ENCODE measurements at places on chromosomes 7 and 10.

DNA sequence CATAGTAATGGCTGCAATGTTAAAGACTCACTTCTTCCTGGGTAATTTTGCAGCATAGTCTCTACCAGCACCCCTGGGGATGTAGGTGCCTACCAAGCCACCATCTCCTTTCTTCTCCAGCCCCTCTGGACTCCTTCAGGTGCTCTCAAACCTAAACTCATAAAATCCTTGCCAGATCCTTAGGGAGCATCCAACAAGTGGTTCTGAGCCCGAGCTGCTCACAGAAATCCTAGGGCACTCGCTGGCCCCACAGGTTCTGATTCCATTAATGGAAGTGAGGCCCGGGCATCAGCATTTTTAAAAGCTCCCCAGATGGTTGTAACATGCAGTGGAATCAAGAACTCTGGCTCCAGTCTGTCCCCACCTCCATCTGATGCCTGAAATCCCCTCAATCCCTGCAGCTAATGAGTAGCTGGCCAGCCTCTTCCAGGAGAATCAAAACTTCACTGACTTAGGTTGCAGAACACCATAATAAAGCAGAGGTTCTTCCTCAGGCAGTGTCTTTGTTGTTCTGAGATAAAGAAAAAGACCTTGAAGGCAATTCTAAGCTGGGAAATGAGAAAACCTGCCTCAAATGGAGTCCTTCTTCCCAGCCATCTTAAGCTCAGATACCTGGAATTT lies 336.8 kb downstream of the KCNMA1 start:
- no peak for DNase-seq

GRCh38 chr10:130934293-130935127 lies 377.0 kb downstream of the TCERG1L start:
- DNase-seq: no peak

- no peak for DNase-seq
These were observed 122.5 kb upstream of the MBL2 start for GRCh38 chr10:52895059-52895458.

- DNase-seq: no peak
These were observed 121.5 kb downstream of the KAT6B start for GRCh38 chr10:74947781-74948401.

GRCh38 chr7:92909686-92910475 lies 73.5 kb upstream of the CDK6 start:
- no peak for DNase-seq
